ENCODE measurements at places on chromosomes 4 and X. TPM values are rescaled to one million over a fixed set of nuclear protein-coding genes. Genes with fewer than 3 reads are reported as not detected.

DNA sequence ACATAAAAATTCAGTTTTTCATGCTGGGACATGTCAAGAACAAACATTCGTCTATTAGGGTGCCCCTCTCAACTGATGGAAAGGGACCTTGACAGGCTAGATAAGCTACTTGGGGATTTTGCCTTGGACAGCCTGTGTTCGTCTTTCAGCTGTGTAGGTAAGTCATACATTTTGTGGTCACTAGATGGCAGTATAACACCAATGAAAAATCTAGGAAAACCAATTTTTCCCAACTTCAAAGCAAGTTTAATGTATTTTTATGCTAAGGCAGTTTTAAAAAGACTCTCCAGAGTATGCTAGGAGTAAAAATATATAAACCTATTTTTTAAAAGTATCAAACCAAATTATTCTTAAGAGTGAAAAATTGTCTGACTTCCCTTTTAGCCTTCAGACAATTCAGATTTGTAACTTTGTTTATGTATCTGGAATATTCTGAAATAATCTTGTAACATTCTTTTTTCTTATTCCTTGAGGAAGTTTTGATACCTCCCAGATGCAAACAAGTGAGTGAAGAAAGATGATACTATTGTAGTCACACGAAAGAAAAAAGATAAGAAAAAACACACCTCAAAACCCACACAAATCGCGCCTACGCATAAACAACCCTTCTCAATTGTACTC lies 158.3 kb downstream of the CPE start:
- H3K4me1 ChIP-seq: no peaks in the 10 kb centered on the region
- no peak overlapping the region for H3K4me3 ChIP-seq
- no peak for DNase-seq
- H3K27me3 ChIP-seq: no peaks in the 10 kb centered on the region

GRCh38 chr4:2793586-2794485 lies 951 bp downstream of the SH3BP2 start:
- H3K36me3 ChIP-seq: no peaks in the 10 kb centered on the region
- H3K27ac ChIP-seq: no peak overlapping the region
- H3K27me3 ChIP-seq: no peaks in the 10 kb centered on the region
- H3K4me1 ChIP-seq: peaks cover 67% of the 10 kb centered on the region
- peak overlapping the region; percentile 58 for H3K4me3 ChIP-seq
- DNase-seq: no peak

GRCh38 chr4:56651056-56651350 lies 30.1 kb downstream of the HOPX start:
- peaks cover 53% of the 10 kb centered on the region for H3K4me1 ChIP-seq
- H3K4me3 ChIP-seq: no peak overlapping the region
- H3K27ac ChIP-seq: no peak overlapping the region
- no peaks in the 10 kb centered on the region for H3K27me3 ChIP-seq
- DNase-seq: no peak

- H3K4me3 ChIP-seq: no peak overlapping the region
- H3K36me3 ChIP-seq: no peaks in the 10 kb centered on the region
- DNase-seq: no peak
- H3K27ac ChIP-seq: no peak overlapping the region
- no peaks in the 10 kb centered on the region for H3K4me1 ChIP-seq
These were observed 49.9 kb upstream of the TENM3 start for GRCh38 chr4:182193311-182193710.

DNA sequence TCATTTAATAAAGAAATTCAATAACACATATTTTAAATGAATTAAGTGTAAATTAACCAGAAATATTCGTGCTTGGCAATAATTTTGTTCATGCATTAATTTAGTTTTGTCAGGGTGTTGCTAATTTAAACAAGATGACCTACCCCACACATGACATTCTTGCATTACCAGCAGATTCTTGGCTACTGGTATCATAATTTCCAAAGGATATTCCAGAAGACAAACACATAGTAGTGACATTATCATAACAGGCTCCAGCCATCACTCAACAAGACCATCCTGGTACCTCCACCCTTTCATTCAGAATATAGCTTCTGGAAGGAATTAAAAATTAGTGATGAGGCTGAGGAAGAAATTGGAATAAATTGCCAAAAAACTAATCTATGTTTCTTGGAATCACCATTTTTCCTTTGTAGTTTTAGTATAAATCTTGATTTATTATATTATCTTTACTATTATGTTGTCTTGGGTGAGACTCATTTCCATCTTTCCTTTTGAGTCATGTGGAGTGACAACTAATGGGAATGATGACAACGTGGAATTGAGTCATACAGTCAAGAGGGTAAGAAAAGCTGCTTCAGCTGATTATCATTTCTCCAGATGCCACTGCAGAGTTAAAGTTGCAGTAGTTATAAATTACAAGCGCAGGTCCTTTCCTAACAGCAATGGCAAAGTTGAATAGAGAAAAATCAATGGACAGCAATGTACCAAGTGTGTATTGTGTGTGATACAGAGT lies 30.9 kb upstream of the HHIP start:
- no peaks in the 10 kb centered on the region for H3K27me3 ChIP-seq
- H3K4me1 ChIP-seq: no peaks in the 10 kb centered on the region
- DNase-seq: no peak
- H3K4me3 ChIP-seq: no peak overlapping the region
- no peaks in the 10 kb centered on the region for H3K36me3 ChIP-seq

DNA sequence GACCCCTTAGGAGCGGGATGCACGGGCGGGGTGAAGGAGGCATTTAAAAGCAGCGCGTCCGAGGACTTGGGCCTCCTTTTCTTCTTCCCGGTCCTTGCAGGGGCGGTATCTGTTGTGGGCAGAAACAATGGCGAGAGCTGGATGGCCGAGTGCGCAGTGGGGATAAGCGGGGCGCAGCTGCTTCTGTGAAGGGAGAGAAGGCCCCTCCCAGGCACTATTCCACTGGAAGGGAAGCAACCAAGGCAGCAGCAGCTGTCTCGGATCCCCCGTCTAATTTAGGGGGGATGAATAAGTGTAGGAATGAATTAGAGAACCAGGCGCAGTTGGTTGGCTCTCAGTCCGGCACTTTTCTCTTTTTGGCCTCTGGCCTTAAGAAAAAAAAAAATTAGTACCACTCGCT lies 995 bp downstream of the SMARCA5 start:
- peaks cover 17% of the 10 kb centered on the region for H3K36me3 ChIP-seq
- peak overlapping the region; percentile 88 for H3K4me3 ChIP-seq
- H3K4me1 ChIP-seq: peaks cover 29% of the 10 kb centered on the region
- peaks cover 2% of the 10 kb centered on the region for H3K27me3 ChIP-seq

GRCh38 chrX:149522916-149523315 lies 17.8 kb upstream of the IDS start:
- H3K4me1 ChIP-seq: peaks cover 51% of the 10 kb centered on the region
- no peaks in the 10 kb centered on the region for H3K36me3 ChIP-seq
- no peak for DNase-seq
- H3K27me3 ChIP-seq: no peaks in the 10 kb centered on the region
- H3K27ac ChIP-seq: no peak overlapping the region
- H3K4me3 ChIP-seq: no peak overlapping the region

DNA sequence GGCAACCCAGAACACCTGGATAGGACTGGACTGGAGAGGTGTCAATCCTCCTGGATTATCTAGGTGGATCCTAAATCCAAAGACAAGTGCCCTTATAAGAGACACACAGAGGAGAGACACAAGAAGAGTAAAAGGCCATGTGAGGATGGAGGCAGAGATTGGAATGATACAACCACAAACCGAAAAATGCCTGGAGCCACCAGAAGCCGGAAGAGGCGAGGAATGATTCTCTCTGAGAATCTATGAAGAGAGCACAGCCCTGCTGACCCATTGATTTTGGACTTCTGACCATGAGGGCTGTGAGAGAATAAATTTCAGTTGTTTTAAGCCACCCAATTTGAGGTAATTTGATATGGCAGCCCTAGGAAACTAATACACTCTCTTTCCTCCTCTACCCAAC lies 20.1 kb downstream of the GPC3 start:
- no peak for DNase-seq
- H3K27ac ChIP-seq: no peak overlapping the region
- no peak overlapping the region for H3K4me3 ChIP-seq
- no peaks in the 10 kb centered on the region for H3K4me1 ChIP-seq

GRCh38 chr4:6562931-6563901 lies 11.8 kb upstream of the MAN2B2 start:
- H3K27ac ChIP-seq: no peak overlapping the region
- no peak for DNase-seq
- H3K4me1 ChIP-seq: no peaks in the 10 kb centered on the region

The IKBKG gene
- total RNA-seq: 54.0 TPM

DNA sequence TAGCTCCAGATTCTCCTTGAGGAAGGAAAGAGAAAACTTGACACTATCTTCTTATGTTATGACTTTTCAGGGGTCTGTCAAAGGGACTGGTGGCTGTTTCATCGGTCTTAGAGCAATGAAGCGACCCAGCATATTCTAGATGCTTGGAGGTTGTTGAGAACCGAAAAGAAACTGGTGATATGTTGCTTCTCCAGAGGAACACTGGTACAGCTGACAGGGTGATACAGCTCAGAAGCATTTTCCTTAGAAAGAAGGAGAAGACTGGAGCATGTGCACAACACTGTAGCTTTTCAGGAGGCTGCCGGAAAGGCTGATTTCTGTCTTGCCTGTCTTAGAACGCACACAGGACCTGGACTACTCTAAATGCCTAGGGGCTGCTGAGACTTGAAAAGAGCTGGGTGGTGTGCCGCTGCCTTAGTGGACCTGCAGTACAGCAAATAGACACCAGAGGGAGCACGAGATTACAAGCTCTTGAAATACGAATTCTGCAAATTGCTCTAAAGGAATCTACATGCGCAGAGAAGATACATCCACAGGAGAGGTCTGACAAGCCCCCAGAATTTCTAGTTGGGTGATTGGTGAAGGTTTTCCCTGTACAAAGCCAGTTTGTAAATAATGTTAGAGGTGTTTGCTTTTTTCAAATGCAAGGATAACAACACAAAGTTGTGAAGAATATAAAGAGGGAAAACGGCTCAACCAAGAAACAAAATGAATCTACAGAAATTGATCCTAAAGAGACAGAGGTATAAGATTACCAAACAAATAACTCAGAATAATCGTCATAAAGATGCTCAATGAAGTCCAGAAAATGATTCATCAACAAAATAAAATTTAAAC lies 223.1 kb upstream of the DMD start:
- H3K4me3 ChIP-seq: no peak overlapping the region
- DNase-seq: no peak
- H3K27ac ChIP-seq: no peak overlapping the region
